Cerebellum (tissue), 4 donors: ENCODE measurements at places on chromosomes 1 and 21.
A peak's percentile ranks its signal among the peaks of the same experiment; 100 is the strongest.

DNA sequence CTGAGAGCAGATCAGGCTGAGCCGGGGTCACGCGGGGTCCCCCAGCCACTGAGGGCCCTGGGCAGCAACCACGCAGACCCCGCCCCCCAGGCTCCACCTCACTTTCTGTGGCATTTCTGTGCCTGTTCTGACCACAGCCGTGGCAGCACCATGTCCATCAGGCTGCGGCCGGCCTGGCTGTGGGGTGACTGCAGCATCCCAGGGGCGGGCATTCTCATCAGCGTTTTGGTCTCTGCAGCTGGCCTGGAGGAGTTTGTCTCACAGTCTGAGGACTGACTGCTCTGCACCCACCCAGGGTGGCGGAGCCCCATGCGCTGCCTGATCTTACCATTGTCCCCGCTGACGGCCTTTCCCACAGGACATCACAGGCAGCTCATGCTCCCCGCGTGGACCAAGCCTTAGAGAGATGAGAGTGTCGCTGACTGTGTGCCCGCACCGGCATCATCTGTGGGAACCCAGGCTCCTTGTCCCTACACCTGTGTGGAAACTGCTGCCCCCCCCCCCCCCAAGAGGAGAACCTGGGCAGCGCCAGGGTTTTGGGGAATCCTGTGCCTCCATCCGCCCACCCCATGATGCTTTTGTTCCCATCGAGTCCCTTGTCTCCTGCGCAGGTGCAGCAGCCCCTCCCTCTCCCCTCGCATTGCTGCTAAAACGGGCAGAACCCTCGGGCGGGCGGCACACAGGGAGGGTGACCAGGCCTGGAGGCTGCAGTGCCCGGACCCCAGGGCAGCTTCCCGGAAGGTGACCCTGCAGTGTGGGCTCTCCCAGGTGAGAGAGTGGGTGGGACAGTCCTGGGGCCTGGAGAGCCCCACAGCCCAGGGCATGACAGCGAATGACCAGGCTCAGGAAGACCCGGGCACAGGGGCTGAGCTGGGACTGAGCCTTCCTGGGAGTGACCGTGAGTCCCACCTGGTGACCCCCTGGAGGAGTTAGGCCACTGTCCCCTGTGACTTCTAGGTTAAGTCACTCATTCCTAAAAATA, 1.8 kb downstream of the KRTAP10-1 start:
- DNase-seq = no peak

GRCh38 chr1:187396929-187397796, 568.4 kb downstream of the PLA2G4A start:
- DNase-seq = no peak

GRCh38 chr1:150730130-150730721, 9.5 kb upstream of the HORMAD1 start:
- DNase-seq = no peak

DNA sequence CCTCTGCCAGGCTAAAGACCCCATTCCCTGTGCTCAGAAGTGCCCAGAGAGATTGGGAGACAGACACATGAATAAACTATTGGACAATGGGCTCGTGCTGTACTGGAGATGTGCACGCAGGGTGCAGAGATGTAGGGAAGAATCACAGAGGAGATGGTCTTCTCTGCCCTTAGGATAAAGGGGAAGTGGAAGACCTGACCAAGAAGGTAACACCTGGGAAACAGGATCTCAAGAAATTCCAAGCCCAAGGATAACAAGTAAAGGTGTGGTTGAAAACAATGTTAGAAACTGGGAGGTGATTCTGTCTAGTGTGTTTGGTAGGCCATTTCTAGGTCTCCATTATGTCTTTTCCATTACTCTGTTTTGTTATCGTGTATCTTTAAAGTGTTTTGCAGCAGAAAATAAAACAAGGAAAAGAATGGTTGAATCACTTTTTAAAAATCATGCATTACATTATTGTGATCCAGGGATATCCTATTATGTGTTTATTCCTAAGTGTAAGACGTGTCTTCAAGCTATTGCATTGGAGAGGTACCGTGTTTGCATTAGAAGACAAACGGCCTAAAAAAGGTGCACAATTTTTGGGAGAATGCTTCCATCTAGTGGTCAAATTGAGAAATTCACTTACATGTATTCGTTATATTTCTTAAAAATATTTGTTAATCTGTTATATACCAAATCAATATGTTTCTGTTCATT, 40.8 kb upstream of the KCTD3 start:
- DNase-seq = peak; percentile 32

DNA sequence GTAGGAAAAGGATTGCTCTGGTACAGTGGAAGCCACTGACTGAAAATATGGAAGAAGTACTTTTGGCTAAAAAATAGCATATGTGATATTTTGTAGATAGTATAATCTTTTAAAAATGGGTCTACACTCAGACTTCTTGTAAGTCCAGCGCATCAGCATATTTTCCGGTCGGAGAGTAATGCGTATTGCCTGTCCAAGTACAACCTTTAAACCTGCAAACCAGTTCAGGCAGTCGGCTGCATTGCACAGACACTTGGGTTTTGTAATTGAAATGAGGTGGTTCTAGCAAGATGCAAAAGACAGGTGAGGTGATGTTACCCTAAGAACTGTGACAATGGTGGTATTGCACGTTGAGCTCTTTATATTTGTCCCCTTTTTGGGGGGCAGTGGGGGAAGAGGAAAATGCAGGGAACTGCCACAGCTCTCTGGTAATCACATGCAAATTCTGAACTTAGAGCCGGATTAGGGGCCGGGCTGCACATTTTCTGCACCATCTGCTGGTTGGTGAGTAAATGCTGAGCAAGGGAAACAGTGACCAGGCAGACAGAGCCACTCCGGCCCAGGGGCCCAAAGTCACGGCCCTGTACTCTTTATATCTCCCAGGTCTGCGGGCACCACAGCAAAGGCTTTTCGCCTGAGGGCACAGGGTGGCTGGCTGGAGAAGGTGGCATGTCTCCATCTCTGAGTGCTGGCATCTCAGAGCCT, 2.3 kb downstream of the GPR137B start:
- peak; percentile 48 for DNase-seq

DNA sequence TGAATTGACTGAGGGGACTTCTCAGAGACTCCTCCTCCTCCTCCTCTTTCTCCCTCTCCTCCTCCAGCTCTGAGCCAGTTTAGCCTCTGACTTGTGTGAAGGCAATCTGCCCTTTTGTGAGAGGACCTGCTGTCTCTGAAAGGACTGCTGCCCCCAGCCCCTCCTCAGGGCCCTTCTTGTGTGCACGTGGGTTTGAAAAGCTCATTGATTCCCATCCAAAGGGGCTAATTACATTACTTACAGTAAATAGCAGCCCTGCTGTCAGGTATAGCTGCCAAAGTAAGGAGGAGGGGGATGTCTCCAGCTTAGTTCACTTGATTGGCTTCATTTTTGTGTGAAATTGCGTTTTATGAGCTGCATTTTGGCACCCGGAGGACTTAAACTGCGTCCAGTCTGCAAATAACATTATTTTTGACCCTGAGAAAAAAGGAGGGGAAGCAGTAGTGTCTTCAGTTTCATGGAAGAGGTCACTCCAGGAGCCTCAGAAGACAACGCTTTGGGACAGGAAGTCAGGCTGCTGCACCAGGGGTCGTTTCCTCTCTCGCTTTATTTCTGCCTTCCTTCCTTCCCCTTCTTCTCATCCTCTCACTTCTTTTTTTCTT, 1.8 kb upstream of the LHX9 start:
- no peak for DNase-seq

- DNase-seq = peak; percentile 0
These were observed 193.3 kb upstream of the SNX7 start for GRCh38 chr1:98468111-98468717.

GRCh38 chr1:49346767-49347349, 570.2 kb upstream of the BEND5 start:
- DNase-seq = no peak

GRCh38 chr1:164914208-164914607, 355.2 kb downstream of the PBX1 start:
- DNase-seq = no peak

DNA sequence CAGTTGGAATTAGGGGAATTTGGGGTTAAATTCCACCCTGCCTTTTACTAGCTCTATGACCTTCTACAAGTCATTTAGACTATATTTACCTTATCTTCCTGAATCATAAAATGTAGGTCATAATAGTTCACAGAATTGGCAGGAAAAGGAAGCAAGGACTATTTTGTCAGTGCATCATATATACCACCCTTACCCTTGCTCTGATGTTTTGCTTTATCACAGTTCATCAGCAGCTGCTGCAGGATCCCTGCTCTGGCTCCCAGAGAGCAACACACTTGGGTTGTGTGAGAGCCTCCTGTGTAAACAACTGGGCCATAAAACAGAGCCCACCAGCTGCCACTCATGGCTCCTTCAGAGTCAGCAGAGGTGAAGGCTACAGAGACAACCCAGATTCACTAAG, 631.6 kb upstream of the CAMK1G start:
- no peak for DNase-seq

DNA sequence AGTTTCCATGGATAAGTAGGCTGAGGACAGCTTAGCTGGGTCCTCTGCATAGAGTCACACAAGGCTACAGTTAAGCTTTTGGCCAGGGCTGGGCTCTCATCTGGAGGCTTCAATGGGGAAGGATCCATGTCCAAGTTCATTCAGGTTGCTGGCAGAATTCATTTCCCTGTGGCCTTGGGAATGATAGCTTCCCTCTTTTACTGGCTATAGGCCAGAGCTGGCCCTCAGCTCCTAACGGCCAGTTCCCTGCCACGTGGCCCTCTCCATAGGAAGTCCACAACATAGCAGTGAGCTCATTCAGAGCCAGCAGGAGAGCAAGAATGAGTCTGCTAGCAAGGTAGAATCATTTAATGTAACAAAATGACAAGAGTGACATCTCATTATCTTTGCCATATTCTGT, 15.1 kb upstream of the PODN start:
- DNase-seq = peak; percentile 84

DNA sequence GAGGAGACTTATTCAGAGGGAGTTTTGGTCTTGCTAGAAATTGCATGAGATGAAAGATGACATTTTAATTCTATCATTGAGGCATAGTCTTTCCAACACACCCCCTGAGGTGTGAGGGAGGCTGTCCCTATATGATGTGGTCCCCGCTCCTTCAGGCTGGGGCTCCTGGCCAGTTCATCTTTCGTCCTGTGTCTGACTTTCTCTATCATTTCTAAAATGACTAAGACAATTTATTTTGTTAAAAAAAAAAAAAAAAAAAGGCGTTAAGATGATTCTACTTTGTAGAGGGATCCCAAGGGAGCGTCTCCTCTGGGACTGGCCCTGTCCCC, 50.5 kb downstream of the PRKCZ start:
- DNase-seq = no peak

- DNase-seq = no peak
These were observed 30.4 kb downstream of the ZNF281 start for GRCh38 chr1:200379432-200379757.

DNA sequence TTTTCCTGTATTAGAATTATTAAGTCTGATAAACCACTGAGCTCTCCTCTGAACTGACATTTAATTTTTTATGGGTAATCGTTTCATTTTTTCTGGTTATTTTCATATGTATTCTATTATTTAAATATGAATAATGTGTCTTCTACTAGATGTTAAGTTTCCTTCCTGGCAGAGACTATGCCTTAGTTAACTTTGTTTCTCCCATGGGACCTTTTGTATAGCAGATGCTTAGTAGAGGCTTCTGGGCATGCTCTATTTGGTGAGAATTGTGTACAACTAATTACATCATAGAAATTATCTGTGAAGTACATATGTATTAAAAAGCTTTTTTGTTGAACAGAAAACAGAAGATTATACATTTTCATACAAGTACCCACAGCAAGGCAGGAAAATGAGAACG, 23.4 kb downstream of the CTBS start:
- no peak for DNase-seq

DNA sequence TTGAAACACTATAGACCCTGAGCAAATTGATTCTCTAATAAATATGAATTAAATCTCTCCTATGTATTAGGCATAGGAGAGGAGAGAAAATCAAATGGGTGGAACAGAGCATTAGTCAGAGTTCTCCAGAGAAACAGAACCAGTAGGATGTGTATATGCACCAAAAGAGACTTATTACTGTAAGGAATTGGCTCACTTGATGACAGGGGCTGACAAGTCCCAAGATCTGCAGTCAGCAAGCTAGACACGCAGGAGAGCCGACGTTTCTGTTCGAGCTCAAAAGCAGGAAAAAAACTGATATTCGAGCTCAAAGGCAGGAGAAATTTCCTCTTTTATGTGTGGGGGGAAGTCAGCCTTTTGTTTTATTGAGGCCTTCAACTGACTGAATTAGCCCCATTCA, 259.2 kb upstream of the KAZN start:
- DNase-seq = no peak

DNA sequence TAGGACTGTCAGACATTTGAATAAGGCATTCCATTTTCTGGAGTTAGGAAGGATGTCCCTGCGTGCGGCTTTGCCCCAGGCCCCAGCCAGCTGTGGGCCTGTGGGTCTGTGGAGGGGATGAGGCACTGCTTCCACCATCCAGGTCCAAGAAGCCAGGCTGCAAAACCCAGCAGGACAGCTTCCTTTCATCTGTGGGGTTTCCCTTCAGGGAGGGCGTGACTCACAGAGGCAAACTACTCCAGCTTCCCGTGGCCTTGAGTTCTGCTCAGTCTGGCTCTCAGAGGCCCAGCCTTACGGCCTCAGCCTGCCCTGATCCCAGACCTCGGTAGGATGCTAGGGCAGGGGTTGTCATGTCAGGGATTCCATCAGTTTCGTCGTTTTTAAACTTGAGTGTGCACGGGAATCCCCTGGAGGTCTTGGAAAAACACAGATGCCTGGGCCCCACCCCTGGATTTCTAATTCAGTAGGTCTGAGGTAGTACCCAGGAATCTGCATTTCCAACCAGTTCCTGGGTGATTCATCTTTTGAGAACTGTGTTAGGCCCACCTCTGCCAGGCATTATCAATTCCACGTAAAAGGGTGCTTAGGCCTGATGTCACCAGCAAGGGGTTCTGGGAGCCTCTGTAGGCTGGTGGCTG, 32.3 kb upstream of the TENT5C start:
- DNase-seq = no peak

DNA sequence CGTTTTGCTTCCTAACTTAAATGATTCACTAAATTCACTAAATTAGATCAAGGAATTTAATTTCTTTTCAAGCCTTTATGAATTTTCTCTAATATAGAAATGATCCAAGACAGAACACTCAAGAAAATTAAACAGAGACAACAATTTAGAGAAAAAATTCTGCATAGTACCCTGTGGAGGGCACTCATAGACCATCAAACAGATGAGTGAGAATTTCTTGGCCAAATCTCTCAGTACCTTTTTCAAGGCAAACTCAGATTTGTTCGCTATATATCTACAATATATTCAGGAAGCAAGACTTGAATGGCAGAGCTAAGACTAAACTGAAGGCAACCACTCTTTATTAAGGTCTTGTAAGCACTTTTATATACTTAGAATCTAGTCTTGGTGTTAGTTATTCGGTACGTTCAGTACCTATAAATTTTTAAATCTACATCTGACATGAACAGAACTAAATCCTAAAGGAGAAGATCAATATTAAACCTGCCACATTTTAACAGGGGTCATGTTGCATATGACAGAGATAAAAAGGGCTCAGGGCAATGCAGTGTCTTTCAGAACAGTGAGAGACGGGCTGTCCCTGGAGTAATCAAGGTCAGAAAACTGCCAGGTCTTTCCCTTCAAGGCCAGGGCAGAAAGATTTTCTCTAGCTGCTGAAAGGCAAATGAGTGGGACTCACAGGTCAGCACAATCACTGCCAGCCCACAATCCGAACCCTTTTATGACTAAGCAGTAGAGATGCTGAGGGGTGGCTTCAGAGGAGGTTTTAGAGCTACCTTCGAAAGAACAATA, 118.8 kb upstream of the TMPRSS15 start:
- DNase-seq = no peak
